Activated T-helper 2 cell treated with anti-CD3 and anti-CD28 coated beads, Interferon-gamma antibody, Interleukin-2, Interleukin-4, amounts not matched to agents 10 μg/mL and 5 μg/mL and 100 μg/mL, durations not matched to agents 14 hours and 24 hours and 36 hours (primary cell): ENCODE measurements at places on chromosomes 13 and 19. TPM values are rescaled to one million over a fixed set of nuclear protein-coding genes. Genes with fewer than 3 reads are reported as not detected.

BEST2 gene
- total RNA-seq = 0.11 TPM in 1 of 2 replicates, not detected in the other

POSTN gene
- not detected in 2 replicates for total RNA-seq

CLDND2 gene
- 13.8 and 14.9 TPM in 2 replicates for total RNA-seq

CYP2A6 gene
- not detected in 2 replicates for total RNA-seq

IRGC gene
- not detected in 2 replicates for total RNA-seq

R3HDM4 gene
- 77.1 and 83.3 TPM in 2 replicates for total RNA-seq

KASH5 gene
- 0.14 and 0.28 TPM in 2 replicates for total RNA-seq

FGF22 gene
- not detected in 2 replicates for total RNA-seq

ZNF556 gene
- not detected in 2 replicates for total RNA-seq

CGB5 gene
- total RNA-seq = not detected in 2 replicates

TEX29 gene
- 0.46 and 0.51 TPM in 2 replicates for total RNA-seq

SUPT20H gene
- total RNA-seq = 75.8 and 77.8 TPM in 2 replicates

LILRB5 gene
- total RNA-seq = 0.05 TPM in 1 of 2 replicates, not detected in the other

KLHL1 gene
- not detected in 2 replicates for total RNA-seq

NLRP11 gene
- not detected in 2 replicates for total RNA-seq

PIP5K1C gene
- total RNA-seq = 22.5 and 23.6 TPM in 2 replicates

CEACAM4 gene
- total RNA-seq = not detected in 2 replicates

FCAR gene
- total RNA-seq = not detected in 2 replicates

PSG3 gene
- not detected in 2 replicates for total RNA-seq

CASP14 gene
- total RNA-seq = not detected in 2 replicates

TEX101 gene
- total RNA-seq = not detected in 2 replicates

MTUS2 gene
- total RNA-seq = not detected in 2 replicates
